ENCODE measurements at places on chromosomes 6 and 20.

DNA sequence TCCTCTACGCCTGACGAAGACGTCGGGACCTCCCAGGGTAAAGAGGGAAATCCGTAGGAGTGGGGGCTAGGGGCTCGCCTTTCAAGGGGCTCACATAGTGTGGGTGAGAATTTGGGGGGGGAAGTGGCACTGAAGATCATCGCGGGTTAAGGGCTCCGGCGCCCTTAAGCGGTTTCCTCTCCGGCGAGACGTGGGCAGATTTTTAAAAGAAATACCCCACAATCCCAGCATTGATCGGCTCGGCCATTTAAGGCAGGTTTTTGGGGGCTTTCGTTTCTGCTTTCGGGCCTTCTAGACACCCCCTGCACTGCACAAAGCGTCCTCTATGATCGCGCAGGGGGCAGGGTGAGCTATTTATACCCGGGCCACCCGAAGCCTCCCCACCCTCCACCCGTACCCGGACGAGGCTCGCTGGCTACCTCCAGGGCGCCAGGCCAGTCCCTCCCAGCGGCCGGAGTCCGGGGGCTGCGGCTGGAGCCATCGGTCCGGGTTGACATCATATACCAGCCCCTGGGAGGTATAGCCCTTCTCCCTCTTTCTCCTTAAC lies 1.2 kb downstream of the NKX2-2 start:
- no peak for DNase-seq

DNA sequence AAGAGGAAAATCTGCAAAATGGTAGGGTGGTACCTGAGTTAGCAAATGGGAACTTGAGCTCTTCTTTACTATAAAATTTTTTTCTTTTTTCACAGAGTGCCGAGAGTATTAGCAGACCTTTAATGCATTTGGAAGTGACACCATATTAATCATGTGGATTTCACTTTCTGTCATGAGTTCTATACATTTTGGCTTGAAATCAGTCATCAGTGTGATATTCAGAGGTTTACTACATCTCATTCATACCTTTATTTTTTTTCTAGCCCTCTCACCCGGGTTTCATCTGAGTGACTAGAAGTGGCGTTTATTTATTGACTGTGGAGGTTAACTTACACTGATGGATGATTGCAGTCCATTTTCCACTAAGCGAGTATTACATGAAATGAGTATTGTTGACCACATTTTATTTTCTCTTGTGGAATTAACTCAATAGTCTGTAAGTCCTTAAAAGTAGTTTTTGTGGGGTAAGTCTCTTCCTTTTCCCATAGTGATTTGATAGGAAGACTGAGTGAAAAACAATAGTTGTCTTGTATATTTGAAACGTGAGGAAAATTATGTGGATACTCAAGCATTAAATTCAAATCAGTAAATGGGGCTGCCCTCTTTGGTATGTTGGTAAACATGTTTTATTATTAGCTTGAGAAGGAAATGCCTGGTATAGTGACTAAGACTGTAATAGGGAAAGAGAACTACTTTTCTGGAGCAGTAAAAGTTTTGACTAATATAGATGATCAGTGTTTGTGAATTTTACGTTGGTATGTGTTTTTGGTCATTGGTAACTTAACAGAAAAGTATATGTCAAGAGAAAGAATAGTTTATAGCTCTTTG lies 55.5 kb downstream of the JARID2 start:
- no peak for DNase-seq

GRCh38 chr6:25107218-25107617 lies 171.5 kb upstream of the RIPOR2 start:
- no peak for DNase-seq

DNA sequence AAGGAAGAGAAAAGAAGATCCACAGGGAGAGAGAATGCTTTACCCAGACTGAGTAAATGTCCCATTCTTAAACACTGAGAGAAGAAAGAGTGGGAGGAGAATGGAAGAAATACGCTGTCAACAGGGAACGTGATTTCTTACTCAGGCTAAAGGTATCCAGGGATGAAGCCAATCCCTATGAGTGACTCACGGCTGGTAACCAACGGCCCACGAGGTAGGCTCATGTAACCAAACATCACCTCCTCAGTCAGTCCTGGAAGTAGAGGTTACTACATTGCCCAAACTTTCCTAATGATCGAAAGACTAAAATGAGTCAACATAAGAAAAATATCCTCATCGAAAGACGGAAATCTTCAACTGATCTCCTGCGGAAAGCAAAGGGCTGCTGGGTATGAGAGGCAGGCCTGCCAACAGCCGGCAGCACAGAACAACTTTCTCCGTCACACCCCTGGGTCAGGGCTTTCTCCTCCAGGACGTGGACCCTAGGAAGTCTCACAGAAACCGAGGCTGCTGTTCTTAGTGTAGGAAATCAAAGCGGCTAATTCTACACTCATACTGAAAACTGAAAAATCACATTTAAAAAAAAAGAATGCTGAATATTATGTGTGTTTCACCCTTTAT lies 292.6 kb downstream of the GMDS start:
- DNase-seq, result no peak

DNA sequence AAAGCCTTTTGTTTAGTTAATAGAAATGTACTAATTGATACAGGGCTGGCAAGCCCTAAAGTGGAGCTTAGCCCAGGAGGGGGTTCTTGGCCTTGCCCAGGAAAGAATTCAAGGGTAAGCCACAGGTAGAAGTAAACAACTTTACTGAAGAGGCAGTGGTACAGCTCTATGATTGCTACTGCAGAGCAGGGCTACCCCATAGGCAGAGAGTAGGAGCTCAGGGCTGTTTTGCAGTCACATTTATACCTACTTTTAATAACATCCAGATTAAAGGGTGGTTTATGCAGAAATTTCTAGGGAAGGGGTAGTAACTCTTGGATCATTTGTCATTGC lies 680.4 kb upstream of the GJE1 start:
- no peak for DNase-seq

DNA sequence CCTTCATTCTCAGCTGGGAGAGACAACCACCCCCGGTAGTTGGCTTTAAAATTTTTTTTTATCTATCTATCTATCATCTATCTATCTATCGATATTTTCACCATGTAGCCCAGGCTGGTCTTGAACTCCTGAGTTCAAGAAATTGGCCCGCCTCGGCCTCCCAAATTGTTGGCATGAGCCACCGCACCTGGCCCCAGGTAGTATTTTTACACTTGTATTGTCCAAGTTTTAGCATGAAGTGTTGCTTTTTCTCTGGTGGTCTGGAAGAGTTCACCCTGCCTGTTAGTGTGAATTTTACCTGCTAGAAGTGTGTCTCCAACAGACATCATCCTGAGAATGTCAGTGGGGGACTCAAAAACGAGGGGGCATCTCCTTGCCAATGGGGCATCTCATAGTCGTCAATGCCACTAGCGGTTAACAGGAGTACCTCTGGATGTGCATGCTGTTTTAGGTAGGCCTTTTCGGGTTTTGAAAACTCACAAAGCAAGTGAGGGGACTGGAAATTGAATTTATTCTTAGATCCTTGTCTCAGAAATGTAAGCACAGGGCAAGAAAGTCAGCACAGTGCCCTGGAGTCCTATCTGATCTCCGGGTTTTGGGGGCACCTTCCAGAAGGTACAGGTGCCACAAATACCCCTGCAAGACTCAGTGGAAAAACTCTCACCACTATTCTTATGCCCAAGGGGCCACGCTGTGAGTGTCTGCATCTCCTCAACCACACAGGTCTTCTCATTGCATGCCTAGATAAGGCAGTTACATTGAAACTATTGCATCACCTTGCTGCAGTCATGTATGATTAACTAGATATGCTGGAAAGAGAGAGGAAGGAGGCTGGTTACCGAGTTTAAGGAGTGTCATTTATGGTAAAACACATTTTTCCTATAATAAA lies 37.1 kb downstream of the TNFAIP3 start:
- DNase-seq, result peak; percentile 45

All from stimulated activated CD8-positive, alpha-beta memory T cell treated with anti-CD3 and anti-CD28 coated beads, Interleukin-15, amount 100 ng/mL, for 48 hours (primary cell).